ENCODE measurements at places on chromosomes 2 and 18.

DNA sequence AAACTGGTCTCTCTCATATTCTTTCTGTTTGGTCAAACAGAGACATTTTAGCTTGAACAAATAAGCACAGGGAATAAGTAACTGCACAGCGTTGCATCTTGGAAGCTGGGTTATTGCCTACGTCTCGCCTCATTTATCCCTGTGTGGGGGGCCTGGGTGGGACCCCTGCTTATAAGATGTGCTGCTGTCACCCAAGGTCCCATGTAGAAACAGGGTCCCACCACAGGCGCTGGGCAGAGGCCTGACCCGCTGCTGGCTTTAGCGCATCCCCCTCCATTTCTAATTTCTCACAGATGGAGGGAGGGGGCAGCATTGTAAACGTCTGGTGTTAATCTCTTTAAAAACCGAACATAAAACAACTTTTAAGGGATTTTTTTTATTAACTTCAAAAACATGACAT is 207.8 kb downstream of the HDAC4 start:
- no peak for DNase-seq

GRCh38 chr2:117832905-117833613 is 18.6 kb downstream of the DDX18 start:
- DNase-seq = no peak

- DNase-seq = no peak
These were observed 83.2 kb upstream of the BOD1L2 start for GRCh38 chr18:57063601-57064103.

DNA sequence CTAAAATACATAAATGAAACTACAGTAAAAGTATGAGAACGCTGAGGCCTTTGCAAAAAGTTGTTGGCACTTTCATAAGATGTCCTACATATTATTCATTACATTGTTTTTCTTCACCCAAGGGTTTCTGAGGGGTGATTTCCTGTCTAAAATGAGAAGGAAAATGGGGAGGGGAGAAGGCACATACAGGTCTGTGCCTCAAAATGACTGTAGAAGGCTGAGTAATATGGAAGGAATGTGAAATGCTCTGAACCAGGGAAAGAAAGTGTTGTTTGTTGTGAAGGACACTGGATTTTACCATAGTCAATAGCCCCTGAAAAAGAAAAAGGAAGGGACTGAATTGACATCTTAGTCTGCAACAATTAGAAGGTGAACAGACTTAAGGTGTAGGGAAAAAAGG is 99.5 kb upstream of the RNF152 start:
- DNase-seq = peak; percentile 87

GRCh38 chr2:109660046-109660860 is 46.1 kb downstream of the SOWAHC start:
- no peak for DNase-seq

GRCh38 chr18:10289951-10290637 is 164.3 kb upstream of the APCDD1 start:
- no peak for DNase-seq

GRCh38 chr2:119289093-119289492 is 65.5 kb downstream of the STEAP3 start:
- DNase-seq = no peak

DNA sequence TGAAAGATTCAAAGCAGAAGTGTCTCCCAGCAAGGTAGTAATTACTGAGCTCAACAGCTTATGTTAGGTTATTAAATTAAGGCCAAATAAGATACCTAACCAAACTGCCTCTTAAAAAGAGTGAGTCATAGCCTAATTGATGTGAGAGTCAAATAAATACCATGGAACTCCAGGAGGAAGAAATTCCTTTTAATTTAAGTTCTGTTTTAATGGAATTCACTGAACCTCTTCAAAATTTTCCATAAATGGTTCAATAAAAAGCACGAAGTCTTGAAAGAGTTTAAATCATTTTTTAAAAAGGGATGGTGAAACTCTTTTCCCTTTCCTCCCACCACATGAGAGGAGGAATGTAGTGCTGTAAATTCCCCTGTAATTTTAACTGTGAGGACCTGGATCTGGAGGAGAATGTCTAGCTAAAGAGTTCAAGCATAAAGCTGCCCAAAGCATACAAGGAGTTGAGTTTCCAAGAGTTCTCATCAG is 180.8 kb upstream of the MMADHC start:
- no peak for DNase-seq

- no peak for DNase-seq
These were observed 218.8 kb downstream of the BCL11A start for GRCh38 chr2:60334610-60335009.

- DNase-seq = no peak
These were observed 64.1 kb downstream of the BCL2 start for GRCh38 chr18:63255435-63255834.

DNA sequence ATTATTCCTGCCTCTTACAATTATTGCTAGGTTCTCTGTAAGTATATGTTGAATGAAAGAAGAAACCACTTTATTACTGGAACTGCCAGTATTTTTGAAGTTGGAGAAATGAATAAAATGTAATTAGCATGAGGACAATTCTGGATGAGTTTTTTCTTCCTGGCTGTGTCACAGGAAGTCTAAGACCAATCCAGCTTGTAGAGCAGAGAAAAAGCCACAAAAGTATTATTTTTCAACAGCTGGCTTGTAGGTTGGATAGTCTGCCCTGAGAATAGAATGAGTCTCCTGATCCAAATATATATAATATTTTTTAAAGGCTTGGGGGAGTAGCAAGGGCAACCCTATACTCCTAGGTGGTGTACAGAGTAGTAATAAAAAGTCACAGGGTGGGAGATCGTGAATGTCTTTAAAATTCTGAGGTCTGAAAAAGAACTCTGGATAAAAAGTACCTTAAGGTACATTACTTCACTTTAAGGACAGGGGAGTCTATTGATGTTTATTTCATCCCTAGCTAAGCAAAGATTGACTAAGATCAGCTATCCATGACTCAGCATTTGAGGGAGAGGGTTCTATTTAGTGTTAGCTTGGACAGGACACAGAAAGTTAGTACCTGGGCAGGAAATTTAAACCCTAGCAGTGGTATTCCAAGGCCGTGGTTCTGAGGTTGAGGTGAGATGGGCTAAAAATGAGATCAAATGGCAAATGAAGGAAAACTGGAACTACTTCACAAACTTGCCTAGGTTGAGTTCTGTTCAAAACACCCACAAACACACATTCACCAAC is 31.7 kb downstream of the SLC40A1 start:
- no peak for DNase-seq

- no peak for DNase-seq
These were observed 83.9 kb downstream of the FAM210A start for GRCh38 chr18:13642440-13642827.

- DNase-seq = no peak
These were observed 54.3 kb downstream of the RNF152 start for GRCh38 chr18:61838521-61838920.

GRCh38 chr2:128984081-128984480 is 665.4 kb upstream of the HS6ST1 start:
- DNase-seq = no peak

GRCh38 chr2:118604811-118605210 is 242.6 kb downstream of the EN1 start:
- no peak for DNase-seq

DNA sequence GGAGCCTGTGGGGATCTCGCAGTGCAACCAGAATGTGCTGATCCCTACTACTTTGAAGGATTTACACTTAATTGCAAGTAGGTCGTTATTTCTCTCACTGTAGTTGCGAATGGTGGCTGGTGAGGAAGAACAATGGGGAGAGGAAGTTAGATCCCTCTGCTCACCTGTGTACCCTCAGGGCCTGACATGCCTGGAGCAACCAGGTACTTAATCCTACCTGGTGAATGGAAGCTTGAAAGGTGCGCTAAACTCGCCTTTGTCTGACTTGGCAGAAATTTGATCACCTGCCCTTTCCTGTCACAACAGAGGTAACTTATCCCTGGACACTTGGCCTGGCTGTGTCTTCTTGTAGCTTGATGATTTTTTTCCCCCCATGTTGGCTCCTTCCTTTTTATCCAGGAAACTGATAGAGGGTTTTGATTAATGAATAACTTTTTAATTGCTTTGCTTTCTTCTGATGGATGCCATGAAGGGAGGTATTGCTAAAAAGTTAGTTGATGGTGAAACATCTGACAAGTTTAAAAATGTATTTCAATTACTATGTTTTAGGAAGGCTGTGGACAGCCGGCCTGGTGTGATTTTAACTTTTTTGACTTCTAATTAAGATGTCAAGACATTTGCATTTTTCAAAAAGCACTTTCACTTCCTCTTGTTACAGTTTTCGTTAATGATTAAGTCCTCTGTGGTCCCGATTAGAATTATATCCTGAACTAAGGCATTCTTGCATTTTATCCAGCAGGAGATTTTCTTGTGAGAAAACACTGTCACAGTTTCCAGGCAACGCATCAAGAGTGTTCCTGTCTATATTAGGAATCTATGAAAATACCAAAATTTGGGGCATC is 9.2 kb downstream of the SGPP2 start:
- no peak for DNase-seq

DNA sequence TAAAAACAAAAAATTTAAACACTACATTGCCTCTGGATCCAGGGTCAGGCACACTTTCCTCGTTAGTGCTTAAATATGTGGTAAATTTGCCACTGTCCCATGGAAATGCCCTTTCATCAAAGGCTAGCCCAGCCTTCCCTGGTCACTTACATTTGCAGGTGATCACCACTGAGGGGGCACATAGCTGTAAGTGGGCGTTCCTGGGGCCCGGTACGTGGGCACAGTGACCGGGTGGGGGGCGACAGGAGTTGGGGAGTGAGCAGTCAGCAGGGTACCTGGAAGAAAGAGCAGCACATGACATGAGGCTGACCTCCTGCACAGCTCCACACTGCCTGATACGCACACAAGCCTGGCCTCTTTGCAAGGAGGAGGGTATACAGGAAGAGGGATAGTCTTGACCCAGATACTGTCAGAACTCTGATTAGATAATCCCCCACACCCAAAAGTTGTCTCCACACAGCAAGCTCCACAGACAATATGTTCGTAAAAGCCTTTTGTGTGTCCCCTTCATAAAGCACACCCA is 40.5 kb downstream of the FAM168B start:
- no peak for DNase-seq

DNA sequence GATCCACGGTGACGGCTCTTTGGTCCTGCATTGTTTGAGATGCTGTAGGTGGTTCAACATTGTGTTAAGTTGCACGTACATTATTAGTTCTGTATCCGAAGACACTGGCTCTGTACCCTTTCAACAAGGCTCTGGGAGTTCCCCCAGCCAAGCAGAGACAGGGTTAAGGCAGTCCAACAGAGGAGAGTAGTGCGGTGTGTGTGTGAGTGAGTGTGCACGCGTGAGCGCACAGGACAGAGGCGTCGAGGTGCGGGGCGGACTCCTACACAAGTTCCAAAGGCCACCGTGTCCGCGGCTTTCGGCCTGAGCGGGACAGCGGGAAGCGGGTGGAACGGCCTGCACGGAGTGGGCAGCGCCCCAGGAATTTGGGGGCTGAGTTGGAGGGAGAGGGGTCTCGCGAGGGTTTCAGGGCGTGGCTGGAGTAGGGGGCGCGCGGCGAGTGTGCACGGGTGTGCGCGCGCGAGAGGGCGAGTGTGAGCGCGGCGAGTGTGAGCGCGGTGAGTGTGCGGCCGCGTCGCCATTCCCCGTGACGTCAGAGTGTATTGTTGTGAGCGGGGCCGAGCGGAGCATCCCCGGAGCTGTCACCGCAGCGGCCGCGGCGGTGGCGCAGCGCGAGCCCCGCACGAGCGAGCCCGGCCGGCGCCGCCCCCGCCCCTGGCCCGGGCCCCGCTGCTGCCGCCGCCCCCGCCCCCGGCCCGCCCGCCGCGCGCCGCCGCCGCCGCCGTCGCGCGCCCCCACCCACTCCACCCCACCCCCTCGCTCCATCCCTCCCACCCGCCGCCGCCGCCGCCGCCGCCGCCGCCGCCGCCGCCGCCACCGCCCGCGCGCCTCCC is at the start of gene ASXL3:
ASXL3 (plus strand) TSS at position 535 of the 833 bp plus-strand sequence. CDS start 413 bp downstream, outside the sequence.
- no peak for DNase-seq

DNA sequence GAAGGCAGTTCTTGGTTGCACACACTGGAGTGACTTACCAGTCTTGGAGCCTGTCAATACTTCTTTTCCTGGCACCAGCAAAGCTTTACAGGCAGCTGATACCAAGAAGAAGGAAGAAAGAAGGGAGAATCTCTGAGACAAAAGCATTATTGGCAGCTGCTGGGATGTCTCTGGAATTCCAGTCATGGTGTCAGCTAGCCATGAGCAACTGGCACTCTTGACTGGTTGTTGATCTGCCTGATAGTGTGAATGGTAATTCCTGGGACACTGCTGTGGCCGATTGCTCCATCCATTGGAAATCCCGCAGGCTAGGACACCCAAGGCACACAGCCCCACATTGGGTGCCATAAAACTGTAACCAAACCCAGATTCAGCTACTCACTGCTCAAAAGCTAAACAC is 17.8 kb upstream of the SPAG16 start:
- DNase-seq = no peak

All from glomerular endothelial cell (primary cell).